ENCODE measurements at places on chromosomes 3 and 15.

- DNase-seq: no peak
Observed at GRCh38 chr3:192906940-192907339, 10.7 kb downstream of the MB21D2 start.

DNA sequence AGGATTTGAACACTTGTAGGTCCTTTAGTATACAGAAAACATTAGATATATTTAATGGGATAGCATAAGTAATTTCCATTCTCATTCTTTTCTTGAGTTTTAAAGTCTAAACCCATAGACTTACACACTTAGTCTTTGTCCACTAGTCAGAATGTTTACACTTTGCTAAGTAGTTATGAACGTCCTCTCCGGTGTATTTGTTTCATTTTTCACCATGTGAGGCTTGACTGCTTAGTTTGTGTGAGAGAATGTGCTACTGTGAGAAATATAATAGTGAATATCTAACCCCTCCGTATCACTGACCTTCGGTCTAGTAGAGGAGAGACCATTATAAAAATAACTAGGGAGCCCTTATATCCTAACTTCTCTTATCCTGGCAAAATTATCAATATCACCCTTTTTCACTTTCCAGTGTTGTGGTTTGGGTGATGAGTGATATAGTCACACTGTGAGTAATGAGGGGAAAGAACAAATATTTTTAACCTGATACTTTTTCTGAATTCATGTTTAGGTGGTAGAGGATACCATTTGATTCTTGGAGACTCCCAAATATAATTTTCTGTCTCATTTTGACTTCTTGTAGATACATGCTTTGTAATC, 122.4 kb downstream of the UBE2E2 start:
- no peak for DNase-seq

DNA sequence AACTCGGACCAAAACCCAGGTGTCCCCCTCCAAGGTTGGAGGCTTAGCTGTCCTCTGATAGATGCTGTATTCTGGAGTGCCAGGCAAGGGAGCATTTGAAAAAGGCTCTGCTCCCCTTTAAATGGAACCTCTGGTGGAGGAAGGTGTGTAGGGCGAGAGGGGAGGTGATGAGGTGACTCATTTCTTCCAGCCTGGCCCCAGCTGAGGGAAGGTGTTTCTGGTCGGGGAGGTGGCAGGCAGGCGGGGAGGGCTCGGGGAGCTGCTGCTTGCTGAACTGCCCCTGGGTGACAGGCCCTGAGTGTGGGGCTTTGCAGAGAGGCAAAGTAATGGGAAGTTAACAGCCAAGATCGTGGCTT, 18.8 kb downstream of the PSTPIP1 start:
- no peak for DNase-seq

DNA sequence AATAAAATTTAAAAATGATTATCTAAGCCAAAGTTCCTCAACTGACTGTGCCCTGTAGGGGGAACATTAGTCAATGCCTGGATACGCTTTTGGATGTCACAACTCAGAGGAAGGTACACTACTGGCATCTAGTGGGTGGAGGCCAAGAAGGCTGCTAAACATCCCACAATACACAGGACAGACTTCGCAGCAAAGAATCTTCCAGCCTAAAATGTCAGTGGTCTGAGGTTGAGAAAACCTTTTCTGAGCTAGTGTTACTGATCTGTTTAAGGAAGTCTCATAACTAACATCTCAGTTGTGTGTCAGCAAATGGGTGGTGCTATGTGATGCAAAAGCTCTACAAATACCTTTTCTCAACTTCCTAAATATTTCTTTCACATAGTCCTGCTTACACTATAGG, 20.9 kb upstream of the LDHAL6B start:
- DNase-seq: no peak

DNA sequence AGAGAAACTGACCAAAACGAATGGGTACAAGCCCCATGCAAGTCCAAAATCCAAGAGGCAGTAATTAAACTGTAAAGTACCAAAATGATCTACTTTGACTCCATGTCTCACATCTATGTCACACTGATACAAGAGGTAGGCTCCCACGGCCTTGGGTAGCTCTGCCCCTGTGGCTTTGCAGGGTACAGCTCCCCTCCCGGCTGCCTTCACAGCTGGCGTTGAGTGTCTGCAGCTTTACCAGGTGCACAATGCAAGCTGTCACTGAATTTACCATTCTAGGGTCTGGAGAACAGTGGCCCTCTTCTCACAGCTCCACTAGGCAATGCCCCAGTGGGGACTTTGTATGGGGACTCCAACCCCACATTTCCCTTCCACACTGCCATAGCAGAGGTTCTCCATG, 308.6 kb downstream of the TBC1D5 start:
- DNase-seq: no peak

DNA sequence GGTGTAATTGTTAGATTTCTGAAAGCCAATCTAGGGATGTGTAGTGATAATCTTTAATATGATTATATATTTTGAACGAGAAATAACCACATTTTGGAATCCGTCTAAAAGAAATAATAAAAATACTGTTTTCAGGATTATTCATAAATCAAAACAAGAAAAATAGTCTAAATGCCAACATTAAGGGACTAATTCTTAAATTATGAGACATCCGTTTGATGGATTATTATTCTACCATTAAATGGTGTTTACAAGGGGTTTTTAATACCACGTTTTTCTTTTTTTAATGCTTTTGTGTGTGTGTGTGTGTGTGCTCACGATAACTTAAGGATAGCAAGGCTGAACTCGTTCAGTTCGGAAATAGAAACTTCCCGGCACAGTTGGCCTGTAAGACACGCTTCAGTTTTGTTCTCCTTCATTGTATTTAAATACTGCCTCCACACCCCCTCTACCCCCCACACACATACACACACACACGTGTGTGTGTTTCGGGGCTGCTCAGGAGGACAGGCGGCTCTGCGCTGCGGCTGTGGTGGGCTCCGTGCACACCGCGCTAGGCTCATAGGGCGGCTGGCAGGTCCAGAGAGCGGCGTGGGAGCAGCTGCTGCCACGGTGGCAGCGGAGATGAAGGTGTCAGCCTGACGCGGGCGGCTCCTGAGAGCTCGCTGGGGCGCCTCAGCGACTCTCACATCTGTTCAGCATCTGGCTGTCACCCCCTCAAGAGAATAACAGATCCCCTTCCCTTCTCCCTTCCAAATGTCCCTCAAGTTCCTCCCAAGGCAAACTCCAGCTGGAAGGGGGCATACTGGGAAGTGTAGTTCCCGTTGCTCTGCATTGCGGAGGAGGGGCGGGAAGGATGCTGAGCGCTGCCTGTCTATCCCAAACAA, 23.0 kb upstream of the ANP32A start:
- DNase-seq: no peak

- DNase-seq: no peak
Observed at GRCh38 chr15:77550301-77551251, 82.1 kb downstream of the LINGO1 start.

GRCh38 chr3:157794771-157795170, 291.6 kb upstream of the VEPH1 start:
- no peak for DNase-seq
